ENCODE measurements at places on chromosomes 2 and 18.
A peak's percentile ranks its signal among the peaks of the same experiment; 100 is the strongest.

- DNase-seq, result no peak
Measured at GRCh38 chr2:218397820-218398436, 1.7 kb upstream of the CTDSP1 start.

DNA sequence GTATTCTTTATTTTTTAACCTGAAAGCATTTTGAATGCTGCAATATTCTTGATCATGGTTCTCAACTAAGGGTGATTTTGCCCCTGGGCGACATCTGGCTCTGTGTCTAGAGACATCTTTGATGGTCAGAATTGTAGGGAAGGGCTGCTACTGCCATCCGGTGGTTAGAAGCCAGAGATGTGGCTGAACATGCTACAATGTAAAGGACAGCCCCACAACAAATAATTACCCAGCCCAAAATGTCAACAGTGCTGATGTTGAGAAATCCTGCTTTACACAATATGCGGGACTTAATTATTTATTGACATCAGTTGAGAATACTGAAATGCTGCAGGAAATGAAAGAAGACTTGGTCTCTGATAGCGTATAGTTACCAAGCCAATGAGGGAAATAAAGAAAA, 37.5 kb upstream of the SERPINB2 start:
- no peak for DNase-seq

GRCh38 chr2:140586379-140586778, 1544.4 kb downstream of the LRP1B start:
- DNase-seq, result no peak

DNA sequence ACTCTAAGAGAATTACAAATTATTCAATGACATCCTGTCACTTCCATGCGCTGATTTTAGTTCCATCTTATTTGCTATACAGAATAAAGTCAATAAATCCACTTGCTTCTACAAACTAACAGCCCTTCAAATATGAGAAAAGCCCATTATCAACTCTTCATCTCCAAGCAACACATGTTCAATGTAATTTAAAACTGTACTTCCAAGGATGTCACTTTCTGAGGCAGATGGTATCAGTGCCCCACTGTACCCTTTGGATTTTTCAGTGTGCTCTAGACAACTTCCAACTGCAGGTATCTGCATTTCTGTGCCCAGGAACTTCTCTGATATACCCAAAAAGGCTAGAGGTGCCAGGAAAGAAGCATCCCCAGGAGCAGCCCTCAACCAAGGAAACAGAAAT, 87.6 kb downstream of the SMAD2 start:
- DNase-seq, result no peak

DNA sequence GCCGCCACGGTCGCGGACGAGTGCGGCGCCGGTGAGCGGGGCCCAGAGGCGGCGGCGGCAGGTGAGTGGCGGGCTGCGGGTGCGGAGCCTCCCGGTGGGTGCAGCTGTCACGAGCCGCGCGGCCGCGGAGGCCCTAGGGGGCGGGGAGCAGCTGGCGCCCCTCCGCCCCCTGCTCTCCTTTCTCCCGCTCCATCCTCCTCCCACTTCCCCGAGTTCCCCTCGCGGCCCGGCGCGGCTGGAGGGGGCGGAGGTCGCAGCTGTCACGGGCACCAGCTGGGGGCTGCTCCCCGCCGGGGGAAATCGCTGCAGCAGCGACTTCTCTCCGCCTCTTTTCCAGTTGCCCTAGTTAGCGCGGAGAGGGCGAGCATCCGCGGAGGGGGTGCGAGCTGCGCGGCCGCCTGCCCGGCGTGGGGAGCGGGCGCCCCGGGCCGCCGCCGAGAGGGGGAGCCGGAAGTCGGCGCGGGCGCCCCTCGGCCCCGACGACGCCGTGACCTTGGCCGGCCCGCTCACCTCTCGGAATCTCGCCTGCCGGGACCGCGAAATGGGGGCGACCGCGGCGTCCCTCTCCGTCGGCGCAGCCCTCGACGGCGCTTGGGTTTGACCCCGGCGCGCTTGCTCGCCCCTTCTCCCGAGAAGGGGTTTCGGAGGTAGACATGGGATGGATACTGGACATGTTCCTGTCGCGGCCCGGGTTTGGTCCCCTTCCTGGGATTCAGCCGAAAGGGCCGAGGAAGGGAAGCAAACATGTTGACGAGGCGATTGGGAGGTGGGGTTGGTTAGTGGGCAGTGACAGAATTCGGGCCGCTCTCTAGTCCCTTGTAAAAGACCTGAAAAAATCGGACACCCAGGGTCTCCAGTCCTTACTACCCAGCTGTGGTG, 727 bp downstream of the NCOA1 start:
- peak; percentile 26 for DNase-seq

DNA sequence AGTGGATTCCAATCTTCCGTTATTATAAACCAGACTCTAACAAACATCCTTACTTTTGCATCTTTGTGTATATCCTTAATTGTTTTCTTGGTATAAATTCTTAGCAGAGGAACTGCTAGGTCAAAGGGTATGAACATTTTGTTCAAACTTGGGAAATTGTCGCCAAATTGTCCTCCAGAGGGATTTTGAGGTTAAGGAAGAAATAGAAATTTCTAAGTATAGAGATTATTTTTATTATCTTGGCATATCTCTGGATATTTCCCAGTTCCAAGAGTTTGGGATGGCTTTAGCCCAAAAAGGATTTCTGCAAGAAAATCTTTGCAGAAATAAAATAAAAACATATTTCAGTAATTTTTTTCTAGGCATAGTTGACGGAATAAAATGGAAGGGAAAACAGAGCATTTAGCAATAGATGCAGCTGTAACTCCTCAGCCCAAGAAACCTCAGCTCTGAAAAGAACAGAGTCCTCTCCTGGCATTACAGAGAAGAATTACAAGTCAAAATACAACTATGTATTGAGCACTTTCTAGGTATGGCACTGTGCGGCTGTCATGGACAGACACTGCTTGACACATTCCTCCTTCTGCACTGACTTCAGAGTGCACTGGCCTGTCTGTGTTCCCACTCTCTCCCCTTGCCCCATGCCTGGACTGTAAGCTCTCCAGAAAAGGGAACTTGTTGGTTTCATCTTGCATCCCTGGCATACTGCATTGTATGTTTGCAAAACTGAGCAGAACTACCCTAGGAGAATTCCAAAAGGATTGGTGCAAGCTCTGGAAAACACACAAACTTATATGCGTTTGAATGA, 117.3 kb upstream of the STON1 start:
- DNase-seq, result no peak

DNA sequence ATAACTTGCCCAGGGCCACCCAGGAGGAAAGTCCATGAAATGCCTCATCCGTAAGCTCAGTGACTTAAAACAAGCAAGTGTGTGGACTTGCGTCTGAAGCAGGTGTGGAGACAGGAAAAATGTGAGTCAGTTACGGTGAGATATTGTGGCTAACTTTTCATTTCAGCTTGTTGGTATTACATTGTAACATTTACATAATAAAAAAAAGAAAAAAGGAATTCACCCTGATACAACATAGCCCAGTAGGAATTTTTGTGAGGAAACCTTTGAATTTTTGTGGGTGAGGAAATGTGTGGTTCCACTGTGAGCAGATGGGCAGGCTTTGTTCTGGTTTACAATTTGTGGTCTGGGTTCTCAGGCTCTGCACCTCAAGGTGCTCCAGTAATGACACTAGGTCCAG, 33.7 kb upstream of the LYPD6B start:
- DNase-seq, result no peak

DNA sequence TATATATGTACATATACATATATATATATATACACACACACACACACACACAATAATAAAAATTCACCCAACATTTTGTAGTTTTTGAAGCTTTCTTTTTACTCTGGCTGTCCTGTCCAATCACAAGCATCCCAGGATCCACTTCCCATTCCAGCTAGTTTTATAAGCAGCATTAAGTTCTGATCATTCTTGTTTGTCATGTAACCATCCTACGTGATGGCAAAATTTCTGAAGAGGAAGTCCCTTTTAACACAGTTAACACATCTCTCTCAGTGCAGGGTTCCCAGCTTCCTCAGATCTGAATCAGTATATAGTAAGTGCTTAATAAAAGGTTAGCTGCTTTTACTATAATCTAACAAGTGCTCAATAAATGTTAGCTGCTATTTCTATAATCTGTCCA, 26.4 kb downstream of the MYOM1 start:
- DNase-seq, result no peak

DNA sequence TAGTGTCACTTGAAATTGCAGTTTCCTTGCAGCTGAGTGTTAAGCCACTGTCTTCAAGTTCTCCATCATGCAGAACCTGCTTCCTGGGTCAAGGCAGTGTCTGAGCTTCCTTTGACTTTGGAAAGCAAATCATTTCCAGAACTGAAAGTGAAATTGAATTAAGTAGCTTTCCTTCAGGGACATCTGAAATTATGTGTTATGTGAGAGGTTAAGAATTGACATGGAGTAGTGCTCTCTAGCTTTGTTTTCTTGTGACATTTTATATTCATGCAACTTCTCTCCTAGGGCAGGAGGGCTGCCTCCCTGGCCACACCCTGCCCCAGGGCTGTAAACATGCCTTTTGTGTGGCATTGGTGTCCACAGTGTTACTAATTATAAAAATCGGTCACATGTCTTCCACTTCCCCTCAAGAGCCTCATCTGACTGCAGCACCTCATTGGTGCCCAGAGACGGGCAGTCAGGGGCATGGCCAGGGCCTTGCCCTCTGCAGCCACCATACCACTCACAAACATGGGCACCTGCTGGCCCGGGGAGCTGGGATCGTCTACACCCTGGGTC, 14.4 kb downstream of the RAB12 start:
- no peak for DNase-seq

- no peak for DNase-seq
Measured at GRCh38 chr2:166239548-166239947, 111.7 kb upstream of the SCN1A start.

GRCh38 chr2:12287220-12287751, 429.4 kb upstream of the TRIB2 start:
- DNase-seq, result no peak

DNA sequence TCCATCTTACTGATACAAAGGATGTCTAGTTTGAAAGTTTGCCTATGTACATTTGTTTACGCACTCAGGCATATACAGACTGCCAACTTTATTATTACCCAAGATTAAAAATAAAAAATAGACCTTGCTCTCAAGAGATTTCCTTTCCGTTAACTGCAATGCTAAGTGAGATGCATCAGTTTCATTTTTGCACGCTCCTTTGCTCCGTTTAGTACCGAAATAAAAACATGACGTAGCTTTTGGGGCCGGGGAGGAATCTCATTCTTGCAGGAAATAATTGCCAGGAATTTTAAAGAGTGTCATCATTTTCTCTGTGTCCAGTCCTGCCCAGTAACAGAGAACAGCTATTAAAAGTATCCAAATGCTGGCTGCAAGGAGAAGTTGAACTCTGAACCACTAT, 169.5 kb downstream of the SLC8A1 start:
- DNase-seq, result no peak

DNA sequence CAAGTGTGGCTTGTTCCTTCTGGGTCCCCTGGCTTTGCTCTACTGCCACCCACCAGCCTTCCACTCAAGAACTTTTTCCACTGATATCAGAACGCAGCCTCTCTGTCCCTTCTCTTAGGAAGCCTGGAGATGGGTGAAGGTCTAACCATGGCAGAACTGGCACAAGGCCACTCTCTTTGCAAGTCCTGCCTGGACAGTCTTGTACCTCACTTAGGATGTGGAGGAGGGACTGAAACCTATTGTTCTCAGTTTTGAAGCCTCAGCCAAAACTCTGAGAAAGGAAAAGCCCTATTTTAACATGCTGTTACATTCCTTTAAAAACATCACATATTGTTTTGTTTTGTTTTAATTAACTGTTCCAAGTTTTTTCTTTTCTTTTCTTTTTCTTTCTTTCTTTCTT, 58.9 kb upstream of the NCOA1 start:
- no peak for DNase-seq

- no peak for DNase-seq
Measured at GRCh38 chr2:130837811-130838565, 1.3 kb downstream of the ARHGEF4 start.

DNA sequence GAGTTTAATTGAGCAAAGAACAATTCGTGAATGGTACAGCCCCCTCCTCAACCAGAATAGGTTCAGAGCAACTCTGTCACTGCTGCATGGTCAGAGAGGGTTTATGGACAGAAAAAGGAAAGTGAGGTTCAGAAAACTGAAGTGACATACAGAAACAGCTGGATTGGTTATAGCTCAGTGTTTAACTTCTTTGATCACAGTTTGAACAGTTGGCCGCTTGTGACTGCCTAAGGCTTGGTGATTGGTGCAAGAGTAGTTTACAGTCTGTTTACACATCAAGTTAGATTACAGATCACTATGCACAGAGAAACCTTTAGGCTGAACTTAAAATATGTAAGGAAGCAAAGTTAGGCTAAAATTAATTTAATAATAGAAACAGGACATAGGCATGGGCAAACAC, 459.2 kb downstream of the KCNJ3 start:
- no peak for DNase-seq

DNA sequence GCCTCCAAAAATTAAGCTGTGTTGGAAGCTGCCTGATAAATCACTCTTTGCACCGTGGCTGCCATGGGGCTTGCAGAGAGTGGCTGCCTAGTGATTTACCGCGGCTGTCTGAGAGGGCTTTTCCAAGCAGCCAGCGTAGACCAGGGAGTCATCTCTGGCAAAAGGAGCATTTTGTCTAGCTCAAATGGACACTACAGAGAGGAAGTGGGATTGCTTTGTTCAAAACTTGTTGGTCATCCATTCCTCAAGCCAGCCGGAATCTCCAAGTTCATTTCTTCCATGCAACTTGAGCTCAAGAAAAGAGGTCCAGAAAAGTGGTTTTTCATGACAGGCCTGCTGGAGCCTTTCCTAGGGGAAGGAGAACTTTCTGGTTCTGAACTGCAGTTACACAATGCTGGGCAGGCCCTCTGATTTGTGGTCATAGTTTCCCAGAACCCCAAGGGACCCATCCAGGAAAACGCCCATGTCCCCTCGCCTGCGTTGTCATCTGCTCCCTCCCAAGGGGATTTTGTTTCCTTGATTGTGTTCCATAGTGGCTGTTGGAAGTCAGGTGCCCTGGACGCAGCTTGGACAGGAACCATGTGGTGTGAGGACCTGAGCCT, 108.1 kb downstream of the TRIB2 start:
- no peak for DNase-seq

DNA sequence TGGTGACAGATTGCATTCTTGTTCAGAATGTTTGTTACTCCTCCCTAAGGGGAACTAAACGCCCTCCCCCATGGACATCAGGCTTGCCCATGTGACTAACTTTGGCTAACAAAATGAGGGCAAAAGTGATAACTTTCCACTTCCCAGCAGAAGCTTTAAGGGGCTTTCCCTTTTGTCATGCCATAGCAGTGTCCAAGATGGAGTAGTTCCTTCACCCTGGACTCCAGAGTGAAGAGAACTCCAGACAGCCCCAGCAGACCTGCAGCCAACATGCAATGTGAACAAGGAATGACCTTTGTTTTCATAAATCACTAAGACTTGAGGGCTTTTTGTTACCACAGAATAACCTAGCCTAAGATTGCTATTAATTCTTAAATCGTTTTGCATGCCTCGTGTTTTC, 163.5 kb downstream of the ZEB2 start:
- DNase-seq, result no peak
